ENCODE measurements at places on chromosomes 12 and 14. TPM values are rescaled to one million over a fixed set of nuclear protein-coding genes. Genes with fewer than 3 reads are reported as not detected.

SCARB1 gene
- total RNA-seq: 14.3 TPM

CCDC175 gene
- total RNA-seq: 0.10 TPM

TMPO gene
- 25.8 TPM for total RNA-seq

KRT75 gene
- total RNA-seq: not detected

LMNTD1 gene
- total RNA-seq: not detected

TM9SF1 gene
- 30.1 TPM for total RNA-seq

HOXC6 gene
- 31.1 TPM for total RNA-seq

OASL gene
- 1.4 TPM for total RNA-seq

ANO4 gene
- 0.83 TPM for total RNA-seq

KLRD1 gene
- 4.6 TPM for total RNA-seq

HNF1A gene
- not detected for total RNA-seq

All from posterior vena cava (tissue), 2 donors.